ENCODE measurements at places on chromosomes 12 and 14.

- no peak for DNase-seq
Measured at GRCh38 chr12:121392325-121392716, 7.6 kb upstream of the RNF34 start.

- DNase-seq = no peak
Measured at GRCh38 chr14:61074852-61075251, 93.8 kb downstream of the SLC38A6 start.

GRCh38 chr14:75939200-75939599 is 42.6 kb downstream of the TGFB3 start:
- no peak for DNase-seq

- no peak for DNase-seq
Measured at GRCh38 chr14:66974397-66975025, 214.7 kb upstream of the GARIN2 start.

DNA sequence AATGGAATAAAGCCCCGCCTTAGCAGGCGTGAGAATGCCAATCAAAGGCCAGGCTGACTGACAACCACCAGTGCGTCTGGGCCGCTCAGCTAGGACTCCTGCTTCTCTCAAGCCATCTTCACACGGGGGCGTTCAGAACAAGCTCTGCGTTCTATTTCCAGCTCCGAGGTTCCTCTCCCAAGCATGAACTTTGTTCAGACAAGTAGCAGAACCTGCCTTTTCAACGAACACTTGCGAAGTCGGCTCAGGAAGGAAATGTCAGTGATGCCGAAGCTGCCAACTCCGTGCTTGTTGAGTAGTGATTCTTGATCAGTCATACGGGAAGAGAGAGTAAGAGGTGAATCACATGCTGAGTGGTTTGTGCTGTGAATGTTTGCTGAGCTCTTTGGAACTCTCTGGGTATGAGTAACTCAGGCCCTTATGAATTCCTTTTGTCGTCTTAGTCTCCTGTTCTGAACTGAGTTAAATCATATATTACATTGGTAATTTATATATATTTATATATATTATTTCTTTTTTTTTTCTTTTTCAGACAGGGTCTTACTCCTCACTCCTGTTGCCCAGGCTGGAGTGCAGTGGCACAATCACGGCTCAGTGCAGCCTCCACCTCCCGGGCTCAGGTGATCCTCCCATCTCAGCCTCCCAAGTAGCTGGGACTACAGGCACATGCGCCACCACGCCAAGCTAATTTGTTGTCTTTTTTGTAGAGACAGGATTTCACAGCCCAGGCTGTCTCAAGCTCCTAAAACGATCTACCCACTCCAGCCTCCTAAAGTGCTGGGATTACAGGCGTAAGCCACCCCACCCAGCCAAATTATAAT is 29.4 kb upstream of the BCL7A start:
- DNase-seq = no peak

- DNase-seq = no peak
Measured at GRCh38 chr12:124395284-124395752, 100.4 kb downstream of the RFLNA start.

DNA sequence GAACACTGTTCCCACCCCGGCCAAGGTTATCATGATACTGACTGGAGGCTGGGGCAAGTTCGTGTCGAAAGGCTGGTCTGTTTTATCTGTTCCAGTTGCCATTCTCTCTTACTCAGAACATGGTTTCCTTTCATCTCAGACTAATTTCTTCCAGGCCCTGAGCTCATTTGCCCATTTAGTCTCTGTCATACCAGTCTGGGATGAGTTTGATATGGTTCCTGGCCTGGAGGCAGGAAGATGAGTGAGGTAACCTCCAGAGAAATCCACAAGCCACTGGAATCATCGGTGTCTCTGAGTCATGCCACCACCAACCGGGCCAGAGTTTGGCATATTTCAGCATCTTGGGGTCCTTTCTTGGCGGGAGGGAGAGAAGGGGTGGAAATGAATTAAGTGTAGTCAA is 114.7 kb downstream of the NTF3 start:
- no peak for DNase-seq

DNA sequence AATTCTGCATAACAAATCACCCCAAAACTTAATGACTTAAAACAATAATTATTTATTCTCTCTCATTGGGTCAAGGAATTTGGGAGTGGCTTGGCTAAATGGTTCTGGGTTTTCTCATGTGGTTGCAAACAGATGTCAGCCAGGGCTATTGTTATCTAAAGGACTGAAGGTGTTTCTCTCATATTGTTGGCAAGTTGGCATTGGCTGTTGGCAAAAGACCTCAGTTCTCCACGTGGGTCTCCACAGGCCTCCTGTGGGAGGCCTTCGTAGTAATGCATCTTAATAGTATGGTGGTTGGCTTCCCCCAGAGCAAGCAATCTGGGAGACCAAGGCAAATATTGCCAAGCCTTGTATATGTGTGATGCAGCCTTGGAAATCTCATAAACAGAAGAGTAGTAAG is 14.4 kb downstream of the GALNT16 start:
- DNase-seq = no peak

GRCh38 chr12:99265648-99266047 is 381.9 kb upstream of the GARIN6 start:
- no peak for DNase-seq

DNA sequence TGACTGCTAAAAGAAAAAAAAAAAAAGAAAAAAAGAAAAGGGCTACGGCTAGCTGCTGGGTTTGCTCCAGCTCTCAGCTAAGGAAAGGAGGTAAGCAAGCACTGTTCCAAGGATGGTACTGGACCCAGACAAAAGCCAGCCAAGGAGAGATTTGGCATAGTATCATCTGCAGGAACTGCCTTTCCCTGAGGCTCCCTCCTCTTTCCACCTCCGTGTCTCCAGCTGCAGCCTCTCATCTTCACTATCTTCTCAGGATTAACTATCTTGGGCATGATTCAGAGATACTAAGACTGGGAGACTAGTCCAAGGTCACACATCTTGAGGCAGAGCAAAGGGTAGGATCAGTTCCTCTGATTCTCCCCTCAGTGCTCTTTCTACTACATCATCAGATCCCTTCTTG is 6.0 kb downstream of the KITLG start:
- no peak for DNase-seq

DNA sequence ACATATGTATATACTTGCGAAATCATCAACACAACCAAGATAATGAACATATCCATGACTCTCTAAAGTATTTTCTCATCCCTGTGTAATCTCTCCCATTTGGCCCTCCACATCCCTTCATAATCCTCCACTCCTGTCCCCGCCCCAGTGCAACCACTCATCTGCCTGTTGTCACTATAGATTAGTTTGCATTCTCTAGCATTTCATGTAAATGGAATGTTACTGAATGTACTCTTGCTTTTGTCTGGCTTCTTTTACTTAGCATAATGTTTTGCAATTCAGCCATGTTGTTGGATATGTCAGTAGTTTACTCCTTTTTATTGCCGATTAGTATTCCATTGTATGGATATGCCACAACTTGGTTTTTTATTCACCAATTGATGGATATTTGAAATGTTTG is 99.1 kb downstream of the BICD1 start:
- no peak for DNase-seq

- DNase-seq = no peak
Measured at GRCh38 chr12:13215056-13215455, 18.5 kb downstream of the EMP1 start.

- no peak for DNase-seq
Measured at GRCh38 chr12:12927211-12928079, 24.5 kb downstream of the GPRC5D start.

DNA sequence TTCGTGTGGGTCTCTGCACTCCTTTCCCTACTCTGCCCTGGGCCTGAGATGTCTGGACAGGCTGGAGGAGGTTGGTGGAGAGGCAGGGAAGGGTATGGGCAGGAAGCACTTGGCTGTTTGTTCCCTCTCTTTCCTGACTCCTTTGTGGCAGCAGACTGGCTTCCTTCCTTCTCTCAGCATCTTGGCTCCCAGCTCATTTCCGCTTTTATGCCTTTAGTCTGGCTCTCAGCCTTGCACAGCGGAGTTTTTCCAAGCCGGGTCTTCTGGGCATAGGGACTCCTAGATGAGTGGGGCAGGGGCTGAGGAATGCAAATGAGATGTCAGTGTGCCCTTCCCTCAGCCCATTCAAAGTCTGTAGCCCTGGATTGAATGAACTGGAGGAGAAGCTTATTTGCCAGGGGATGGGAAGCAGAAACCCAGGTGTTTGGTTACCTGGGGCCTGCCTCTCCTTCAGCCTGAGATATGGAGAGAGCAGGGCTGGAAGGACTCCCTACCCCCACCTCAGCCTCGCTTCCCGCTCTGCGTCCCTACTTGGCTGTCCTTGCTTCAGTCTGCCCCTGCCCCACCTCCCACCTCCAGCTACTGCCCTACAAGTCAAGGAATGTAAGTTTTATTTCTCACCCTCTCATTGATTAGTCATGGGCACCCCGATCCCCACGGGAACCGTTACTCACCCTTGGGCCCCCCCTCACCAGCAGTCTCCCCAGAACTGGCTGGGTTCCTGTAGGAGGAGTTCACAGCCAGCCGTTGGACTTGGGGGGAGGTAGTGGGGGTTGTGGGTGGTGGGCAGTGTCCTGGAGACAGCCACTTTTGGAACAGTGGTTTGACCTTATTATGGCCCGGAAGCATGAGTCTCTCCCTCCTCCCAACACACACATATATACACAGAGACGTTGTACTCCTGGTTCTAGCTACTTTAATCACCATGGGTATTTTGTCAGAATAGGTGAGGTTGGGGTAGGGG is 9.3 kb upstream of the ITGA5 start:
- no peak for DNase-seq

DNA sequence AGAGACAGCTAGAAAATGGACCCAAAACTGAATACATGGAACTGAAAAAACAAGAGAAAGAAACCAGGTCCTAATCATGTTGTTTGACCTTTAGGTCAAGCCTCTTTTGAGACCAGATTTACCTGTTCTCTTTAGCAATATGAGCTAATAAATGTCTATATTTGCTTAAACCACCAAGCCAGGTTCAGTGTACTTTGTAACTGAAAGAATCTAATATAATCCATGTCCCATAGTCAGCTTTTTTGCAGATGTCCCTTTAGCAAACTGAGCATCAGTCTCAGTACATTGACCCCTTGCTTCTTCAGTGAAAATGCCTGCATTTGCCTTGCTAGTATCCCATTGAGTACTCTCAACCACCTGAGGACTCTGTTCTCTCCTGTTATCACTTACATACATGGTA is 61.7 kb downstream of the PLCZ1 start:
- DNase-seq = no peak

GRCh38 chr12:58064666-58065065 is 123.3 kb downstream of the ATP23 start:
- DNase-seq = no peak

- no peak for DNase-seq
Measured at GRCh38 chr14:105490267-105490571, 827 bp upstream of the TEDC1 start.

GRCh38 chr14:74922752-74923401 is at the start of gene RPS6KL1:
Gene RPS6KL1 (minus strand): TSS chr14:74923260. CDS start chr14:74921541, 1,719 bp downstream.
- peak; percentile 47 for DNase-seq

GRCh38 chr12:19382111-19382526 is 57.2 kb upstream of the AEBP2 start:
- no peak for DNase-seq

DNA sequence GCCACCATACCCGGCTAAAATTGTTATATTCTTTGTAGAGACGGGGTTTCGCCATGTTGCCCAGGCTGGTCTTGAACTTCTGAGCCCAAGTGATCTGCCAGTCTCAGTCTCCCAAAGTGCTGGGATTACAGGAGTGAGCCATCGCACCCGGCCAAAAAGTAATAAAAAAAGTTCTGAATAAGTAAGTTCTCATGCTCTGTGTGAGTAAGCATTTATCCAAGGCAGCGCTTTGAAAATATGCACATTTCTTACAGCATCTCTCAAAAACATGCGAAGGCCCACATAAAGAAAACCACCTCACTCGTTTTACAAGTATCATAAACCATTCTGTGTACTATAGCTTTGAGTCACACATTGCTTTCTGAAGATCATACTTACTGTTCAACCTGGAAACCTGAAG is 8.6 kb downstream of the GIT2 start:
- DNase-seq = no peak

DNA sequence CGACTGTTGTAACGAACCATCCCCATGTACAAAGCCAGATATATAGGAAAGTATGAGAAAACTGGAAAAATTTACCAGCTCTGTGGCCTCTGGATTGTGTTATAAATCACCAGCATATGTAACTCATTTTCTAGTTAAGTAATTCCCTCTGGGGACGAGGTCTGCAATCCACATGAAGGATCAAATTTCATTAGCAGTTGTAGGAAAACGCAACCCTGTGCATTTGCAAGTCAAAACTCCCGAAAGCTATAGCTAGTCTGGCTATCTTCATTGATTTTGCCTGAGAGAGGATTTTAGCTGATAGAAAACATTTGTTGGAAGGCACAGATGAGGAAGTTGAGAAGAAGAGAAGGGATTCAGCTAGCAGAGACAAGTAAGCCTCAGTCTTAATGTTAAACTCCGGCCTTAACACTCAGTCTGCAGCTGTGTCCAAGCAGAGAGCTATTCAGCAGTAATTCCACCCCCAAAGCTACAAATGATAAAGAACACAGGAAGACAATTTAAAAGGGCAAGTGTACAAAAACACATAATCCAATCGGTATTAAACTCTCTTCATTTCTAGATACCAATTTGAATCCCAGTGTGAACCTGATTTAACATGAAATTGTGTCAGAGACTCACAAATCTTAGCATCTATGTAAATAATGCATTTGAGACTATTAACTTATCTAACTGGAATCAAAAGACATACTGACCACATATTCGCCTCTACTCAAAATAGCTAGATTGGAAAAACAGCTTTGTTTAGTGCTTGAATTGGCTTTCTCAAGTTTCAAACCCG is 54.2 kb upstream of the CERS5 start:
- DNase-seq = no peak

DNA sequence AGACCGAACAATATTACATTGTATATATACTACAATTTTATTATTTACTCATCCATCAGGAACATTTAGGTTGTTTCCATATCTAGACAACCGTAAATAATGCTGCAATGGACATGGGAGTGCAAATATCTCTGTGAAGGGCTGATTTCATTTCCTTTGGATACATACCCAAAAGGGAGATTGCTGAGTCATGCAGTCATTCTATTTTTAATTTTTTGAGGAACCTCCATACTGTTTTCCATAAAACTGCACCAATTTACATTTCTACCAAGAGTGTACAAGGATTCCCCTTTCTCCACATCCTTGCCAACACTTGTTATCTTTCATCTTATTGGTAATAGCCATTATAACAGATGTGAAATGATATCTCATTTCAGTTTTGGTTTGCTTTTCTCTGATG is 84.7 kb downstream of the SLC41A2 start:
- DNase-seq = no peak

GRCh38 chr14:52442166-52442565 is 110.1 kb downstream of the TXNDC16 start:
- no peak for DNase-seq

GRCh38 chr12:52494100-52494499 is 1.0 kb upstream of the KRT6A start:
- DNase-seq = no peak

- DNase-seq = no peak
Measured at GRCh38 chr12:93139028-93139665, 210.1 kb upstream of the EEA1 start.

All from C1 segment of cervical spinal cord (tissue), 14 donors.